ENCODE measurements at places on chromosomes 7 and 10.

GRCh38 chr10:108095932-108096925 is 931.7 kb upstream of the SORCS1 start:
- no peak for DNase-seq

- peak; percentile 90 for DNase-seq
Measured at GRCh38 chr7:28986765-28987110, 28.6 kb upstream of the TRIL start.

GRCh38 chr7:126449611-126450268 is 803.0 kb downstream of the GRM8 start:
- DNase-seq, result peak; percentile 1

DNA sequence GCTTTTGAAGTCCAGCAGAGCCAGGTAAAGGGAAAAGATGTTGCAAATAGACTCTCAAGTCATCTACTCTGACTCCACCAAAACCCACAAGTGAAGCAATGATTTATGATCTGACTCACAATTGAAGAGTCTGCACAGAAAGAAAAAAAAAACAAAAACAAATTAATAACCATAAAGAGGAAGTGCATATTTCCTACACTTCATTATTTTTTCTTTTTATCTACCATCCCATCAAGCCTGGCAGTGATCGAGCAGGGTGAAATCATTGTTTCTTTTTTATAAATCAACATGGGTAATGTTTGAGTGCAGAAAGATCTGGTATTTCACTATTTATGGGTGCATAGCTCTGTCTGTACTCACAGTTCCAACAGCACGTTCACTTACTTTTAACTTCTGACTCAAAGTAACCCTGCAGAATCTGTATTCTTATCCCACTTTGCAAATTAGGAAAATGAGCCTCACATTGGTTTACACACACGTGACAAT is 829.0 kb downstream of the TNS3 start:
- peak; percentile 95 for DNase-seq

DNA sequence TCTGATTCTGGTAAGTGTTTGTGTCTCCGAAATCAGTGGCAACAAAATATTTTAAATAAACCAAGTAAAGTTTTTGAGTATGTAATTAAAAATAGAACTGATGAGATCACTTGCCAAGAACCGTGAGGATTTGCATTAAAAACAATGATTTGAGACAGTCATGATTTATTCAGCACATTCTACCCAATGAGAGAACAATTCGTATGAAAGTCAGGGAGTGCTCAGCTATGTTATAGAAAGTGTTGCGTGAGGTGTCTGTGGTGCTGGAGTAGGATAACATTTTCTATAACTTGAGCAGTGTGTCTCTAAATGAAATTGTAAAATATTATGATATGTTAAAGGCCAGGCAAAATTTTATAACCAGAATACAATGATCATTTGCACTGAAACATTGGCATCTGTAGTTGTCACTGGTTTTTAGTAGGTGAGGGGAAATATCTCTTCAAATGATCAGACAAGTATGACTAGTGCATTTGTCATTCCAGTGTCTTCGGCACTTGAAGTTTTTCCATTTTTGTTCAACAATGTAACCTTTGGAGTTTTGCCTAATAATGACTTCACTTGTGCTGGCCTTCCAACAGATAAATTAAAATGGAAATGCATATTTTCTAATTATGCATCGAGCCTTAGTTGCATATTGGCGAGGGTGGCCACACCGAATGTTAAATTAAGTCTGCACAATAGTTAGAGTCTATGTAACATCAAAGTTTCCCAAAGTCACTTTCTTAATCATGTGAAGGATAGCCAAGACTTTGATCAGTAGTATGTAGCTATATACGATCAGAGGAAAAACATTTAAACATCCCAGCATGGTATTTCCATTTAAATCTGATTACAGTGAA is 335.9 kb downstream of the GFRA1 start:
- peak; percentile 81 for DNase-seq

DNA sequence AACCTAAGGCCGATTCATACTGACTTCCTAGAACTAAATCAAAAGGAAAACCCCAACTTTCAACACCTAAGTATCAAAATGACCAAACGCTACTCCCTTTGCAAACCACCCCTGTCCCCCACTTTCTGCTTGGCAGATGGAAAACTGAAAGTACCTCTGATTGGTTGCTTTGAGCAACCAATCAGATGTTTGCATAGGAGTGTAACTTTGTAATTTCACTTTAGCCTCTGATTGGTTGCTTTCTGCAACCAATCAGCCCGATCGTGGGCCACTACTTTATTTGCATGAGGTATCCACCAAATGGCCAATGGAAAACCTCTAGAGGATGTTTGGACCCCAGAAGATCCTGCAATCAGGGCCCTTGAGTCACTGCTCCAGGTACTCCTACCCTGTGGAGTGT is 12.3 kb upstream of the SNX10 start:
- peak; percentile 2 for DNase-seq

DNA sequence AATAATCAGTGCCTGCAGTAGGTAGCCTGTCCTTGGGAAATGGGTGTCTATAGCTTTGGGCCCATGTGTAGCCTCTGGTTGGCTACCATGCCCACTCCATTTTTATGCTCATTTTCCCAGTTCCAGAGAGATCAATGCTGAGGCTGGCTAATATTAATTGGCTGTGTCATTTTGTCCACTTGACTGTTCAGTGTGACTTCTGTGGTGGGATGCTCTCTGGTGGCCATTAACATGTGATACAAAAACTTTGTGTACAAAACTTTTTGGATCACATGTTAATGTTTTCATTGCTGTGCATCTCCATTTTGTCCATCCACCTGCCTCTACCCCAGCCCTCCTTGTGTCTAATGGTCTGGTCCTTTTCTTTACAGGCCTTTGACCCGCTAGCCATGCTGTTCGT is 22.7 kb downstream of the VIM start:
- no peak for DNase-seq

DNA sequence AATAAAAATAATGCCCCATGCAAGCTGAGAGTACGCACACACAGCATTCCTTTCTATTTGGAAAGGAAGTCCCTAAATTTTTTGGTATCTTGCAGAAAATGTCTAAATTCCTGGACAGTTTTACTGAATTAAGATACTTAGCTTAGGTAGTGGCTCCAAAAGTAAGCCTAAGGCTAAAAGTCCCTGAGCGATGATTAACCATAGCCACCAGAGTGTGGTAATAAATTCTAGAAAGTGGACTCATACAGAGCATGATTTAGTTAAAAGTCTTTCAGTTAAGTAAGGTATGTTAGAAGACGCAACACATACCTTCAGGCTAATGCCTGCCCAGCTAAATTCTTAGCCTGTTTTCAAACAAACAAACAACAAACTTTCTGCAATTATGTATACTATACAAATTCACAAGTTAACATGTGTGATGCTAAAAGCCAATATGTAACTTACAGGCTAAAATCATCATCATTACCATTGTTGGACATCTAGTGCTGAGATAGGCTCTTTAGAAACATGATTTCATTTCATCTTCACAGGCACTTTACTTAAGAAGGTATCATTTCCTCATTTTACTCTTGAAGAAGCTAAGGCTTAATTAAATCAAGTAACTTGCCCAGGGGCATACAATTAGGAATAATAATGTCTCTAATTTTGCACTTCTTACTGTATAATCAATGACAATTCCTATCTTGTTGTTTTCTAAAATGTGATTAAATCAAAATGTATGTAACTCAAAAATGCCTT is 261.4 kb upstream of the YAE1 start:
- peak; percentile 20 for DNase-seq

- no peak for DNase-seq
Measured at GRCh38 chr7:100173806-100174495, 3.2 kb downstream of the GPC2 start.

GRCh38 chr10:986137-986825 is 2.0 kb upstream of the GTPBP4 start:
- DNase-seq, result peak; percentile 47

GRCh38 chr7:154743206-154743605 is 259.7 kb downstream of the PAXIP1 start:
- DNase-seq, result no peak

DNA sequence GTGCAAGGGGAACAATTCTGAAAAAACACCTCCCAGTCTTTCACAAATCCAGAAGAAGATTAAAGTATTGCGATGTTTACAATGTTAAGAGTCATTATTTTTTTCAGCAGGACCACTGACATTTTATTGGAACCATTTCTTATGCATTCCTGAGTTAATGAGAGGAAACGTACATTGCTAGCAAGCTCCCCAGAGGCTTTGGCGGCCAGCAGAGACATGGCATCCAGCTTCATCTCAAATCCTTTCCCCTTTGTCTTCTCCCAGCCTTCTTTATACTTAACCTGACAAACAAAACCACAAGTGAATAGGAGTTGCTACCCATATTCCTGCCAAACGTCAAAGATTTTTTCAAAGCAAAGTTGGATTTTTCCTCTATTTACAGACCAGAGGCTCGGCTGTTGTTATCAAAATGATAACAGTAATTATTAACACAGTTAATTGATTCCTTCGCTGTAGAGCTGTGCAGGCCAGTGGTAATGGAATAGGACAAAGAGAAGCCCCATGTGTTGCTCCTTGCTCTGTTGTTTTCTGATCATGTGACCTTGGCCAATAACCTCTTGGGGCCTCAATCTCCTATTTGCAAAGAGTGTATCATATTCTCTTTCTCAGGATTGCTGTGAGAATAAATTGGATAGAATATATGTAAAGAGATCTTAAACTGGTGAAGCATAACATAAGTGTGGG is 32.0 kb downstream of the NRAP start:
- no peak for DNase-seq
